ENCODE measurements at places on chromosomes 4 and X. TPM values are rescaled to one million over a fixed set of nuclear protein-coding genes. Genes with fewer than 3 reads are reported as not detected.

Gene SLC38A5
- 22.6 TPM for total RNA-seq

Gene WNK3
- total RNA-seq = 1.2 TPM

DNA sequence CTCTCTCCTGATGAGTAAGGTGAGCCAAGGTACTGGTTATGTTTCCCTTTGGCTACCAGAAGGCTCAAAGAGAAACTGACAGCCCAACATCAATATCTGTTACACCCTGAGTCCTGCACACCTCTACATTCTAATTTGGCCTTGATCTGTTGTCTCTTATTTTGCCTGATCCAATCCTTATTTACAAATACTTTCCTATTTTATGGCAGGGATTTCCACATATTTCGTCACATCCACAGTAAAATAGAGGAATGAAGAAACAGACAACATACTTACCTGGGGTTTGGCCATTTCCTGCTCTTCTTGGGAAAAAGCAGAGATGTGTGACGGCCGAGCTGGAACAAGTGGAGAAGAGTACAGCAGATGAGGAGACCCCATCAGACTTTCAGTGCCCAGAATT lies 1.5 kb downstream of the ZNF182 start:
- DNase-seq = no peak

Gene PASD1
- total RNA-seq = not detected

- no peak for DNase-seq
These were observed 458.1 kb upstream of the INTU start for GRCh38 chr4:127174616-127175015.

All from lower leg skin (tissue), 4 donors.